ENCODE measurements at places on chromosomes 16 and 17.

DNA sequence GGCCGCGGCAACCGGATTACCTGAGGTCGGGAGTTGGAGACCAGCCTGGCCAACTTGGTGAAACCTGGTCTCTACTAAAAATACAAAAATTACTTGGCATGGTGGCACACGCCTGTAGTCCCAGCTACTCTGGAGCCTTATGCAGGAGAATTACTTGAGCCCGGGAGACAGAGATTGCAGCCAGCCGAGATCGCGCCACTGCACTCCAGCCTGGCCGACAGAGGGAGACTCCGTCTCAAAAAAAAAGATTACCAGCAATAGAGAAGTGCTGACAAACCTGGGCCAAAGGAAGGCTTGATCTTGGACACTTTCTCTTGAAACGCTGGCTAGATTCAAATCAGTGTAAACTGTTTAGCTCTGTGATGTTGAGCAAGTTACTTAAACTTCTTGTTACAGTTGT is 4.3 kb downstream of the MT1H start:
- no peak for DNase-seq

DNA sequence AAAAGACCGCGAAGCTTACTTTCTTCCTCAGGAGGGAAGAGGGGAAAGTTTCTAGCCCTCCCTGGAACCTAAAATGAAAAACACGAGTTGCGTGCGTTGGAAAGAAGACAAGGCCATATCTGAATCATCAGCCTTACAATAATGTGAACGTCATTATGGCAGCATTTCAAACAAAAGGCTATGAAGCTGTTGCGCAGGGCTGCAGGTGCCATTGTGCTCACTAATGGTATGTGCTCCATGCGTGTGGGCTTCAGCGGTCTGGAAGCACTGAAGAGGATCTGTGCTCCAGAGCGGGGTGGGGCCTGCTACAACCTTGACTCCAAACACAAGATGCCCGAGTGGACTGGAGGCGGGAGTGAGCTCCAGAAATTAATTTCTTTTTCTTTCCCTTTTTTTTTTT is 12.1 kb upstream of the CYB5B start:
- DNase-seq = no peak

DNA sequence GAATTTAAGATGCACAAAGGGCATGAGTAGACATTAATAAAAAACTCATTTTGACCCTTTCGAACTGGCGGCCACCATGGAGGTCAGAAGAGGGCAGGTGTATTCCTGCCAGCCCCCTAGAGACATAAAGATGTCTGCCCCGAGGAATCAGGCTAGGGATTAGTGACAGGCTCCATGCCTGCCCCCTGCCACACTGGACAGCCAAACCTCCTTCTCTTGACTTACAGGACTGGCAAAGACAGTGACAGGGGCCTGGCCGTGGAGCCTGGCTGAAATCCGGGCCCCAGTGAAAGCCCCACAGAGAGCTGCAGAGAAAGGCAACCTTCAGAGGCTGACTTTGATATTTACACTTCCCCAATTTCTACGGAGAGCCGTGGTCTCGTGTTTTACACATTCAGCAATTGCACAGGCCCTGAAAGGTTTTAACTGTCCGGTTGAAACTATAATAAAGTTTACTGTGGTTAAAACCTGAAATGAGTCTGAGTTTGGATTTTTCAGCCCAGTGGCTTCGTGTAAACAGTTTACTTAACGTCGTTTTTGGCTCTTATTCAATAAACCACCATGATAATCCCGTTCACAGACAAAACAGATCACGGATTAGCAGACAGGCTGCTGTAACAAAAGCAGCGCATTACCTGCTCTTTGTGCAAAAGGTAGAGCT is 243.9 kb upstream of the MYOCD start:
- no peak for DNase-seq

GRCh38 chr17:45114117-45114932 is 18.0 kb downstream of the PLCD3 start:
- no peak for DNase-seq

GRCh38 chr16:89368604-89369249 is 121.6 kb downstream of the ANKRD11 start:
- no peak for DNase-seq

DNA sequence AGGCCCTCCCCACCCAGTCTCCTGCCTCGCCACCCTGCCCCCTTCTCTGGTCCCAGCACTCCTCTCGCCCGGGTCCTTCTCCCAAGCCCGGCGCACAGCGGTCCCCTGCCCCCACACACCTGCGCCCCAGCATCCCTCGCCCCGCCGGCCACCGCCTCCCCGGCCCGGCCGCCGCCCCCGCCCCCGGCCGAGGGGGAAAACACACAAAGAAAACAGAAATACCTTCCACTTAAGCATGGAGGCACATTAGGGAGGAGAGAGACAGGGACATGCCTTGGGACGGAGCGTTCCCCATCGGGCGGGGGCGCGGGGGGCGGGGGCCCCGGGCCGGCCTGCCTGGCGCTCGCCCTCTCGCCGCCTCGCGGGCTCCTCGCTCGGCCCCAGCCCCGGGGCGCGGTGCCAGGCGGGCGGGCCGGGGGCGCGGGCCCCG is 326 bp downstream of the SRCIN1 start:
- no peak for DNase-seq

- no peak for DNase-seq
Observed at GRCh38 chr17:60615840-60616239, 15.8 kb downstream of the PPM1D start.

- DNase-seq = no peak
Observed at GRCh38 chr17:79918581-79919163, 79.4 kb upstream of the CBX4 start.

- DNase-seq = no peak
Observed at GRCh38 chr17:64117981-64118979, 11.7 kb downstream of the ERN1 start.

GRCh38 chr17:39598047-39598481 is 9.7 kb downstream of the NEUROD2 start:
- no peak for DNase-seq

DNA sequence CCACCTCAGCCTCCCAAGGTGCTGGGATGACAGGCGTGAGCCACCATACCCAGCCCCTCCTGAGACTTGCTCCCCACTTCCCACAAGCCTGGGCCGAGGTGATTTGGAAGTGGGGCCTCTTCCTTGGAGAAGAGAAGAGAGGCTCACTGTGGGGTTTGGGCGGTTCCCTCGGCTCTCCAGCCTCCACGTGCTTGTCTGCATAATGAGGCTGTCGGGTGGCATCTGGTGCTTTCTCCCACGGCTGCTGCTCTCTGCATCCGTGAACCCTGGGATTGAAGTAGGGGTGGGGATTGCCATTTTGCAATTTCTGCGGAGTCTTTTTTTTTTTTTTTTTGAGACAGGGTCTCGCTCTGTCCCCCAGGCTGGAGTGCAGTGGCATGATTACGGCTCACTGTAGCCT is 101.4 kb downstream of the RAP1GAP2 start:
- no peak for DNase-seq

DNA sequence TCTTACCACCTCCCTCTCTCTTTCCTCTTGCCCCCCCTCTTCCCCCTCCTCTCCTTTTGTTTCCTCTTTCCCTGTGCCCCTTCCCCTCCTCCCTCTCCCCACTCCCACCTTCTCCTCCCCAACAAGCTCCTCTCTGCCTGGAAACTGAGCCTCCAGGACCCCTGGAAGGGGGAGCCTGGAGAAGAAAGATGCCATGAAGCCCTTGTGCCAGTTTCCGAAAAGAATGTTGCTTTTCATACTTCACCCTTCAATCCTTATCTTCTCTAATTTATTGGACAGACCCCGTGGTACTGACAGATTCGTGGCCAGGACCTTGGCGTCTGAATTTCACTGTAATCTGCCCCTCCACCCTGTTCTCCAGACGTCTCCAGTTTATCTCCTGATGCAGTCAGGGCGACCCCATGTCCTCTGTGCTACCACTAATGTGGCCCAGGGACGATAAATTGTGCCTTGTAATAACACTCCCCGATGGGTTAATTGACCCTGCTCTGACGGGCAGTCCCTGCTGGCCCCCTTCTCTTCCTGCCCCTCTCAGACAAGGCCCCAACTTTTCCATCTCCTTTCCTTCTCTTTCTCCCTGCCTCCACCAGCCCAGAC is 138.4 kb upstream of the GSE1 start:
- DNase-seq = no peak

DNA sequence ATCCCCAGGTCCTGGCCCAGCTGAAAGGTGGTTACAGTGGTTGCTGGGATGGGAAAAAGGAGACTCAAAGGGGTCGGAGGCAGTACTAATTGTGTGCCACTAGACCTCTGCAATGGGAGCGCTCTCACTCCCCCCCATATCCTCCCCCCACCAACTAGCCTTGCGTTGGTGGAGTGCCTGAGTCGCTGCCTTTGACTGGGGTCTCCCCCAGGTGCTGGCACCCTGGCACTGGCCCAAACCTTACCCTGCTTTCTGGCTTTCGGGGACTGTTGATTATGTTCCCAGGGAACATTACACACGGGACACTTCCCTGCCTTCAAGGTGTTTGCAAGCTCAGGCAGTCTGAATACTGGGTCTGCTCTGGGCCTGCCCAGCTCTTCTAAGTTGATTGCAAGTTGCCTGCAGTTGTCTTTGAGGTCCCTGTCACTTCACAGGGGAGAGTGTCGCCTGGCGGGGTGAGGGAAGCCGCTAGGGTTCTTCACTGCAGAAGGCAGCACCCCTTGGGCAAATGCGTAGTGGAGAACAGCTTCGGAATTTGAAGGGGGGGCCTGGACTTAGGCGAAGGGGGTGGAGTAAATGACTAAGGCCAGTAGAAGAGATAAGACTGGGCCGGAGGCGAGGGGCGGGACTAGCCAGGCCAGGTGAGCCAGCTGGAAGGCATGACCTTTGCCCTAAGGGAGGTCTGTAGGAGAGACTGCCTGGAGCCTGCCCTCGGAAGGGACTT is 98.0 kb downstream of the RAB11FIP4 start:
- DNase-seq = no peak

- no peak for DNase-seq
Observed at GRCh38 chr17:7361906-7362305, 7.0 kb downstream of the TMEM95 start.

DNA sequence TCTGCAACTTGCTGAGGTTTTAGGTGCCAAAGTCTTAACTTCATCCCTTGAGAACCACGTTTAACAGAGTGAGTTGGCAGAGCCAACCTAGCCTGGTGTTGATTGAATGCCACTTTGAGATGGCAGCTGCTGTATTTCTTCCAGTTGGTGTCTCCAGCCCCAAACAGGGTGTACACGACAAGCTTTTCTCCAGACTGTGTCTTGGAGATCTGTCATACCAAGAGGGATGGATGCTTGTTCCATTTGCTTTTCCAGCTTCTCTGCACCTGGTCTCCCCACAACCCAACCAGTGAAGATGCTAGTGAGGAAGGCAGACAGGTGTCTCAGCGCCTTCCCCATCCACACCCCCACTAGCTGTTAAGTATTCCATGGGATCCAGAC is 141.1 kb upstream of the HS3ST2 start:
- DNase-seq = no peak

GRCh38 chr17:28575126-28575795 is 1.4 kb downstream of the ALDOC start:
- DNase-seq = no peak

DNA sequence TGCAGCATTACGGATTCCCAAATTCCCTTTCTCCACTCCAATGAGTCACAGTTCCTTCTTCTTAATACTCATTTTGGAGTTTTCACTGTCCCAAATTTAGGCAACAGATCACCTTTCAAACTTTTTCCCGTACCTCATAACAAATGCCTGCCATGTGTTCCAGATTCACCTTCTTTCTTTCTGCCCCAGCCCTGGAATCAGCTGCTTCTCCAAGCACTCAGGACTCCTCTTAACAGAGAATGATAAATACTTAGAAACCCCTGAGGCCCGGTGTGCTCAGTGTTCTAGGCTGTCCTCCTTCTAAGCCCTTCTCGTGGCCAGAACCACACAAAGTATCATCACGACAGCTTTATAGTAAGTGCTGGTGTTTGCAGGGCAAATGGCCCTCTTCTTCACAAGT is 14.9 kb downstream of the CSNK1D start:
- DNase-seq = no peak

GRCh38 chr17:69608141-69608540 is 193.6 kb downstream of the MAP2K6 start:
- no peak for DNase-seq

DNA sequence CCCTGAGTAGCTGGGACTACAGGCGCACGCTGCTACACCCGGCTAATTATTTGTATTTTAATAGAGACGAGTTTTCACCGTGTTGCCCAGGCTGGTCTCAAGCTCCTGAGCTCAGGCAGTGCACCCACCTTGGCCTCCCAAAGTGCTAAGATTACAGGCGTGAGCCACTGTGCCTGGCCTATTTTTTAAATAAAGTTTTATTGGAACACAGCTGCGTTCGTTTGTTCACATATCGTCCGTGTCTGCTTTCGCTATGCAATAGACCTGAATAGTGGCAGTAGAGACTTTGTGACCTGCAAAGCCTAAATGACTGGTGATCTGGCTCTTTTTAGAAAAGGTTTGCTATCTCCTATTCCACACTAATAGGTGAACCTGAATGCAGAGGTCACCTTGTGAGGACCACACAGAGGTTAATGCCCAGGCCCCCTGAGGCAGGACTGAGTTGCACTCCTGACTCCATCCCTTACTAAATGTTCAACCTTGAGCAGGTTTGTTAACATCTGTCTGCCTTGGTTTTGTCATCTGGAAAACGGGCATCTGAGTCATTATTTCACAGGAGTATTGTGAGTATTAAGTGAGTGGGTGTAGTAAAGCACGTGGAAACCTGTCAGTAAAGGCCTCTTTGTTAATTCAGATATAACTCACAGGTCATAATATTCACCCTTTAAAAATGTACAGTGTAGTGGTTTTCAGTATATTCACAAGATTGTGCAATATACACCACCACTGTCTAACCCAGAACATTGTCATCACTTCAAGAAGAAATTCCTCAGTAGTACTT is 157.5 kb upstream of the CACNG5 start:
- no peak for DNase-seq

- DNase-seq = no peak
Observed at GRCh38 chr17:36837195-36837938, 99.9 kb upstream of the LHX1 start.

- no peak for DNase-seq
Observed at GRCh38 chr17:503449-503700, 150.8 kb upstream of the RPH3AL start.

GRCh38 chr16:84042879-84043485 is 387 bp upstream of the SLC38A8 start:
- no peak for DNase-seq

DNA sequence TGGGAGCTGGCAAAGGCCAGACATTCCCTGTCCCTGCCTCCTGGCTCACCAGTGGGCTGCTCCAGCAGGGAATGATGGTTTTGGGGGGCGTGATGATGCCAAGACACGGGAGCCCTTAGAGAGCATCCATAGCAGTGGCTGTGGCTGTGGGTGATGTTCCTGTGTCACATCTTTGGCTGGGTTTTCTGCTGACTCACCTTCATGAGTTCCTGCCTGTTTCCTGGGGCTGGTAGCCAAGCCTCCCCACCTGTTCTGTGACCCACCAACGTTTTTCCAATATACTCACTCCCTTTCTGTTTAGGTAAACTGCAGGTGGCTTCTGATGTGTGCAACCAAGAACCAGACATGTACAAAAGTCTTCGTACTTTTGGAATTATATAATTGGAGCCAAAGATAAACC is 16.5 kb upstream of the NF1 start:
- DNase-seq = no peak

GRCh38 chr17:10758062-10758461 is 28.2 kb upstream of the TMEM220 start:
- no peak for DNase-seq

Measured in glomerular endothelial cell (primary cell).